ENCODE measurements at places on chromosomes 3 and 15.

DNA sequence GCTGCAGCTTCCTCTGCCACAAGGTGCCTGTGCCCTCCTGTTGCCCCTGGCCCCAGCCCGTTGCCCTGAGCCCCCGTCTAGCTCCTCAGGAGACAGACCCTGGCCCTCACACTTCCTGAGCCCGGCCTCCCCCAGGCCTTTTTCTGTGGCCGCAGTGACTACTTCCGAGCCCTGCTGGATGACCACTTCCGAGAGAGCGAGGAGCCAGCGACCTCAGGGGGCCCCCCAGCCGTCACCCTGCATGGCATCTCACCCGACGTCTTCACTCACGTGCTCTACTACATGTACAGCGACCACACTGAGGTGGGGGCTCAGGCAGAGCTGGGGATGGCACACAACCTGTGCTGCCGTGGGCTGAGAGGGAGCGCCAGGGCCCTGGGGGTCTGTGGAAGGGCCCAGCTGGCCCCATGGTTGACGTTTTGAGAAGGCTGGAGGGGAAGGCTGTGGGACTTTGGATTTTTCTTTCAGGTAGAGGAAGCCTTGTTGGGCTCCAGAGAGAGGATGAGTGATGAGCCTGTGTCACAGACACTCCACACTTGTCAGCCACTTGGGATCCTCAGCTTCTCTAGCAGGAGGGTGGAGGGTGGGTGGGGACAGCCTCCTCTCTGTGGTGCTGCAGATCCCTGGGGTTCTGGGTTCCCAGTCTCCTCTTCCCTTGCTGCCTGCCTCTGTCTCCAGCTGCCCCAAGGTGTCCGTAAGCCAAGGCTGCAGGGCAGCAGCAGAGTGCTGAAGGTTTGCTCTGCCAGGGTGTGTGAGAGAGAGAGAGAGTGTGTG, 5.0 kb downstream of the ABTB1 start:
- DNase-seq = no peak

DNA sequence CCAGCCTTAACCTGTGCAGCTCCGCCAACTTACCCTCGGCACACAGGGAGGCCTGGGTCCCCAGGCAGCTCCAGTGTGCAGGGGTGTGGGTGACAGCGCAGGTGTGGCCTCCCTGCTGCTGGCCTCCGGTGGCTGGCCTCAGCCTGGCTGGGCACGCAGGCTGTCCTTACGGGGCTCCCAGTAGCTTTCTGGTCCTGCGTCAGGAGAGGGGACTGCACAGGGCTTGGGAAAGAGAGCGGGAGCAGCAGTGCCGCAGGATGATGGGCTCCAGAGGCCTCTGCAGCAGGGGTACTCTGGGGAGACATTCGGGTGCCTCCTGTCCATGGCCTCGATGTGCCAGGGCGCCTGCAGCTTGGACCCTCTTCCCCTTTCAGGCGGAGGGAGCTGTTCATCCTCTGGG, 9.4 kb downstream of the APBA2 start:
- no peak for DNase-seq

- DNase-seq = no peak
Observed at GRCh38 chr3:159258934-159259333, 457.1 kb downstream of the MFSD1 start.

GRCh38 chr3:13539292-13539638, 9.7 kb upstream of the FBLN2 start:
- no peak for DNase-seq

DNA sequence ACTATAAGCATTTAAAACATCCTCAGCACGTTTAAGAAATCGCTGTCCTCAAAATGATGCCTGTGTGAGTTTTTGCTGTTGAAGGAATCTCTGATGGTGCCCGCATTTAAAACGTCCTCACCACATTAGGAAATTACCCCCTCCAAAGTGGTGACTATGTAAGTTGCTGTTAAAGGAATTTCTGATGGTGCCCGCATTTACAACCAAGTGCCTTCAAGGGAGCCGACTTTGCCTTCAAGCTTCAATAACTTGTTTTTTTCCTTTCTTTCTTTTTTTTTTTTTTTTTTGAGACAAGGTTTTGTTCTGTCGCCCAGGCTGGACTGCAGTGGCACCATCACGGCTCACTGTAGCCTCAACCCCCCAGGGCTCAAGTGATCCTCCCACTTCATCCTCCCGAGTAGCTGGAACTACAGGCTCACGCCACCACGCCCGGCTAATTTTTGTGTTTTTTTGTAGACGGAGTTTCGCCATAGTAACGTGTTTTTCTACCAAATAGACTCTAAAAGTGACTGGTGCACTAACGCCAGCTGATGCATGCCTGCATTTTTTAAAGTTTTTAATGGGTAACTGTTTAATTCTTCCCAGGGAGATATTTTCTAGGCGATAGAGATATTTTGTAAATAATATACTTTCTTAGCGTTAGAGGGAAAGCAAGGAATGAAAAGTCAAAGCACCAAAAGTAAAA, 19.0 kb upstream of the TSEN2 start:
- no peak for DNase-seq

GRCh38 chr15:49831206-49831965, 210.5 kb downstream of the DTWD1 start:
- DNase-seq = no peak

GRCh38 chr15:39743611-39744010, 39.0 kb downstream of the FSIP1 start:
- no peak for DNase-seq

DNA sequence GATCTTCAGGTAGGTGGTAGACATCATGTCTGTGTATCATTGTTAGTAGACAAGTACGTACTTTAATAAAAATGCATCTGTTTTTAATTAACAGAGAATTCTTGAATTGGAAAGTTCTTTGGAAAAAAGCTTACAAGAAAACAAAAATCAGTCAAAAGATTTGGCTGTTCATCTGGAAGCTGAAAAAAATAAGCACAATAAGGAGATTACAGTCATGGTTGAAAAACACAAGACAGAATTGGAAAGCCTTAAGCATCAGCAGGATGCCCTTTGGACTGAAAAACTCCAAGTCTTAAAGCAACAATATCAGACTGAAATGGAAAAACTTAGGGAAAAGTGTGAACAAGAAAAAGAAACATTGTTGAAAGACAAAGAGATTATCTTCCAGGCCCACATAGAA, 149.1 kb upstream of the LRRFIP2 start:
- no peak for DNase-seq

DNA sequence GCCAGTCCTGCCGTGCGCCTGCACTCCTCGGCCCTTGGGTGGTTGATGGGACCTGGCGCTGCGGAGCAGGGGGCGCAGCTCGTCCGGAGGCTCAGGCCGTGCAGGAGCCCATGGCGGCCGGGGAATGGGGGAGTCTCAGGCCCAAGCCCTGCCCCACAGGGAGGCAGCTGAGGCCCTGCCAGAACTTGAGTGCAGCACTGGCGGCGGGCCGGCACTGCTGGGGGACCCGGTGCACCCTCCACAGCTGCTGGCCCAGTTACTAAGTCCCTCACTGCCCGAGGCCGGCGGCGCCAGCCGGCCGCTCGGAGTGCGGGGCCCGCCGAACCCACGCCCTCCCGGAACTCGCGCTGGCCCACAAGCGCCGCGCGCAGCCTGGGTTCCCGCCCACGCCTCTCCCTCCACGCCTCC, 190.9 kb upstream of the MME start:
- DNase-seq = no peak

GRCh38 chr15:31046759-31047359, 54.7 kb downstream of the TRPM1 start:
- DNase-seq = no peak

- DNase-seq = no peak
Observed at GRCh38 chr3:193782747-193783146, 189.7 kb downstream of the OPA1 start.

GRCh38 chr3:57434041-57434440, 110.1 kb downstream of the DNAH12 start:
- no peak for DNase-seq

DNA sequence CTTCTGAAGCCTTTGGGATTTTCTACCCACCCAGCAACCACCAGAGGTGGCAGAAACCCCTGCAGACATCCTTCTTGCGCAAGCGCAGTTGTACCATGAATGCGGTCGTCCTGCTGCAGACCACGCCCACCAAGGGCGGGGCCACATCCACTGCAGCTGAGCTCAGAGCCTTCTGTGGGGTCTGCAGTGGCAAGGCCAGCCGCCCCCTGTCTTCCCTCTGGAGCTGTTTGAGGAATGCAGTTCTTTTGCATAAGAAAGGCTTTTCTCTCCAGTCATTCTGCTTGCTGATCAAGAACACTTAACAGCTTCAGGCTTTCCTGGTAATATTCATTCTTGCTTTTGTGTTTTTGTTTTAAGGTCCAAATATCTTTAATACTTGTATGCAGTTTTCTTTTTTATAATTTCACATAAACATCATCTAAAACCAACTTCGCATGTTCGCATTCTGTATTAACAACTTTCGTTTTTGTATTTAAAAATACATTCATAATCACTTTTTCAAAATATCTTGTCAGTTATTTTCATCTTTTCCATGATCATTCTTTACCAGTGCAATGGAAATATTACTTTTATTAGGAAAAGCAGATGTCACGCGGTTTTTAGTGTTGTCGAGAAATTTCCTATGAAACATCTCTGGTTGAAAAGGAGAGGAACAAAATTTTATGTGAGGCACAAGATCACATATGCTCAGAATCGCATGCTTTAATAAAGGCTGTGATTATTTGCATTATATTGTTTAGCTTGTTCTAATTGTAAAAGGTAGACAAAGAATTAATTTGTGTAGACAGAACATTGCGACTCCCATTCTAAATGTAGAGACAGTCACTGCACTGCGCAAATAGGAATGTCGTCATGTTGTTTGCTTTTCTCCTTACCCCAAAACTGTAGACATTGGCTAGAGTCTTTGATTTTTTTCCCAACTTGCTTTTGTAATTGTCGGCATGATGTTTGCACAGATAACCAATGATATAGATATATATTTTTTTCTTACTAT, 98.1 kb upstream of the SNRPN start:
- DNase-seq = no peak

- DNase-seq = no peak
Observed at GRCh38 chr15:83612898-83613635, 40.9 kb upstream of the ADAMTSL3 start.

- no peak for DNase-seq
Observed at GRCh38 chr15:58966698-58967097, 20.8 kb upstream of the RNF111 start.

GRCh38 chr3:61894988-61895935, 333.9 kb downstream of the PTPRG start:
- peak; percentile 14 for DNase-seq

DNA sequence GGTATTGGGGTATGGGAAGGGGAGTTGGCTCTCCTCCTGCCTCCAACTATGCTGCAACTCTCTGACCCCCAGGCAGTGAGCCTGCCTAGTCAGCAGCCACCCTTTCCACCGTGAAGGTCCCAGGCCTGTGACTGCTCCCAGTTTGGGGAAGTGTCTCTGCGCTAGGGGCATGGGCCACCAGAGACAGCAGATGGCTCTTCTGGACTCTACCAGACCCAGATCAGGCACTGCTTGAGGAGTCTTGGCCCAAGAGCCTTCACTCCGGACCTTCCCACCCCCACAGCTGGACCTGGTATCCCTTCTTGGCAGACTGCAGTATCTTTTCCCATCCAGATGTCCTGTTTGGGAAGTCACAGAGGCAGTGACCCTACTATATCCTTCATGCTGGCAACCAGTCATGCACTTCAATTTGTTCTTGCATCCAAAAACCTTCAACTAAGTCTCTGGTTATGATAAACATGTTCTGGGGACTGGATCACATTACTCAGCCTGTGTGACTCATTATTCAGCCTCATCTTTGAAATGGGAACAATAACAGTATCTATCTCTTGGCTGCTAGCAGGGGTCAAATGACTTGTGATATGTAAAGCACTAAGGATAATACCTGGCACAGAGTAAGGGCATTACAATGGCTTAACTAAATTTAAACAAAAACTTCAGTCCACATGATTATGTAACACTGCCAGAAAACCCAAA, 62.7 kb downstream of the POMGNT2 start:
- DNase-seq = no peak

DNA sequence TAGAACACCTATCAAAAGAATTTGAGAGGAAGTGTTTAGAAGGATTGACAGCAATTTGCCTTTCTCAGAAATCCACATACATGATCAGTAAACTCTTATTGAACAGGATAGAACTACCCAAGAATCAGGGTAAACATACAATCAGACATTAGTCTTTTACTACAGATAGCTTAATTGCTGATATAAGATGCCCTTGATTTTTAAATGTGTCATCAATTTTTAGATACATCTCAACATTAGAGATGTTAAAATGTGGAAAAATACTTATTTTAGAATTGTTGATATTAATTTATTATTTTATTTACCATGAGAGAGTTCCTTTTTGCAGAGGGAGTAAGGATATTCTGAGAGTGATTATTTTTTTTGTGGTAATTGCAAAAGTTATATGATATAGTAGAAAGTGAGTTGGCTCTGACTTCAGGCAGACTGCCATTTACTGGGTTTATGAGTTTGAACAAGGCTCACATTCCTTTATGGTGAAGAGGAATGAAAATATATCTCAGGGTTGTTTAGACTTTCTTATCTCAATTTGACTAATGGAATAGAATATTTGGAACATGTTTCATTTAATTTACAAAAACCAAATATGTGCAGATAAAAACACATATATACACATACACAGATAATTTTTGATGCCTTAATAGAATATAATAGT, 302.8 kb upstream of the GOLIM4 start:
- no peak for DNase-seq

DNA sequence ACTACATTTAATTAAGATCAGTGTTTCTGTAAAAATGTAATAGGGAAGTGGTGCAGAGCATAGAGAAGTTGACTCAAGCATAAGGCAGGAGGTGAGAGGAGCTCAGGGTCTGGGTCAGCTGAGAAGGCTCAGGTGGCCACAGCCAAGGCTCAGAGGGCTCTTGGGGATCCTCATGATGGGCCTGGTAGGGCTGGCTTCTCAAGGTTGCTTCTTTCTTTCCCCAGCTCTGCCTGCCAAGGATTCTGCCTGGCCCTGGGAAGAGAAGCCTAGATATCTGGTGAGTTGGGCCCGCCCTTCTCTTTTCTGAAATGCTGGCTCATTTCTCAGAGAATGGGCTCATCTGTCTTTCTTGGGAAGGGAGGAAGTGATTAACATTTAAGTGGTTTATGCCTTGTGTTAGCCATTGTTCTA, 6.5 kb downstream of the ZNF589 start:
- DNase-seq = no peak

- DNase-seq = no peak
Observed at GRCh38 chr3:128505771-128506170, 12.8 kb upstream of the GATA2 start.

DNA sequence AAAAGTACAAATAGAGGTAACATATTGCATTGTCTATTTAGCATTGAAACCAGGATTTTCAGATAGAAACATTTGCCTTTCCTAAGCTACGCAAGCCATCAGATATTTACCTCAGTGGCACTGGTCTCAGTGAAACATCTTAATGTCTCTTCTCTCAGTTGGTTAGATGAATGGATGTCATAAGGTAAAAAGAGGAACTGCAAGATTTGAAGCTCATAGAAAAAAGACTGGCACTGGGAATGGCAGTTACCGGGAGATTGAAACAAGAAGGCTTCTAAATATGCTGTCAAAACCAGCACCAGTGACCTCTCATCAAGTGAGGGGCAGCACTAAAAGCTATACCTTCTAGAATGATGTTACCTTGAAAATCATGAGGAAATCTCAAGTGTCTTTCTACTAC, 486.4 kb downstream of the FHIT start:
- no peak for DNase-seq

All from stimulated activated CD8-positive, alpha-beta memory T cell treated with anti-CD3 and anti-CD28 coated beads, Interleukin-15, amount 100 ng/mL, for 48 hours (primary cell).